Stimulated activated CD4-positive, alpha-beta T cell treated with anti-CD3 and anti-CD28 coated beads, Interleukin-4, amount 100 ng/mL, for 24 hours (primary cell): ENCODE measurements at places on chromosomes 11 and 22.

DNA sequence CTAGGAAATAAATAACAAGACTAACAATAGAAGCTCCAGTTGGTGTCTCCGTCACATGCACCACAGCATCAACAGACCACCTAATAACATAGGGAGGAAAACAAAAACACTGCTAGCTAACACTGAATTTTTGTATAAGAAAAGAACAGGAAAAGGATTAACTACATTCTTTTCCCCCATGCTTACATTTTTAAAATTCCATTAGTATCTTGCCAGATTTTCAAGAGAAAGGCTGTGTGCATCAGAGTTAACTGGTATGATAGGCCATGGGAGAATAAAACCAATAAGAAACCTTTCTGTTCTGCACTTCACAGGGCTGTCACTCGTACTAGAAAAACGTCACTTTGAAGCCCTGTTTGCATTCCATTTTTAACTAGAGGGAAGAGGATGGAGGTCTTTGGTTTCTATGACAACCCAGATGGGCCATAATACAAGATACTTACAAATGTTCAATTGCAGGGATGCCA is 79.0 kb downstream of the LARGE2 start:
- DNase-seq, result no peak

DNA sequence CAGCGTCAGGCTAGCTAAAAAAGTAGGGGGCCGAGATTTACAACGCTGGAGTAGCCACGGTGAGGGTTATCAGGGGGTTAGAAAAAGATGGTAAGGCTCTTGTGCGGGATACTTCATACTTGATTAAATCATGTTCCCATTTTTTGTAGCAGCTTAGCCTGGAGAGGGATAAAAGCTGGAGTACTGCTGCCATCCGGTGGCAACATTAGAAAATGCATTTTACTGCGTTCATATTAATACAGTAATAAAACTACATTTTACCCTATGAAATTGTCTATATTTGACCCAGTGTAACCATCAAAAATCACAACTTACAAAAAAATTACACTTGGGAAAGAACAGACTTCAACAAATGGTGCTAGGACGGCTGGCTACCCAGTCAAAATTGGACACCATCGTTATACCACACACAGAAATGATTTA is 17.3 kb downstream of the RPUSD4 start:
- peak; percentile 32 for DNase-seq

DNA sequence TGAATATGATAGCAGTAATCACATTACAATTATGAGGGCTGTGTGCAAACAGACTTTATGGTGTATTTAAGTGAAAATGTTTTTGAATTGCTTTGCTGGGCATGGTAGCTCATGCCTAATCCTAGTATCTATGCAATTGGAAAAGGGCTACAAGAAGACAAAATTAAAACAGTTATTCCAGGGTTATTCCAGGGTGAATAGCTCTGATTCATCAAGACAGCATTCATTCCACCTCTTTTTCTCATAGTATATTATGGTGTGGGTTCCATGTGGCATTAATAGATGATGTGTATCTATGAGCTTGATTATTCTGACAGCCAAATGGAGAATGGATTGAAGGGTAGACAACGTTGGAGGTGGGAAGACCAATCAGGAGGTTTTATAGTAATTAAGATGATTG is 12.1 kb upstream of the SIDT2 start:
- no peak for DNase-seq

DNA sequence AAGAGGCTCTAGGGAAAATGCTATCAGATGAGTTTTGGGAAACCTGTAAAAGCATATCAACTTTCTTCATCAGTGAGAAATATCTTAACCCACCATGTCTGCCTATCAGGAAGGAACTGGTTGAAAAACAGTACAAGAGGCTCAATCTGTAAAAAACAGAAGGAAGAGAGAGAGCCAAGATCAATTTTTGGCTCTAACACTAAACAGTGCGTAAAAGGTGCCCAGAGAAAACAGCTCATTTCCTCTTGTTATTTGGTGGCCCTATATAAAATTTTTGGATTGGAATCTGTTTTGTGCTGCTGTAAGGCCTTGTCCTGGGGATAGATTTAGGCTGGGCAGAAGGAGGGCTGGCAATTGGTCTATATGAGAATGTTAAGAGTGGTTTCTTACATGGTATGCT is 12.1 kb downstream of the MS4A2 start:
- DNase-seq, result no peak

- no peak for DNase-seq
These were observed 13.5 kb downstream of the TEAD1 start for GRCh38 chr11:12687740-12688139.

DNA sequence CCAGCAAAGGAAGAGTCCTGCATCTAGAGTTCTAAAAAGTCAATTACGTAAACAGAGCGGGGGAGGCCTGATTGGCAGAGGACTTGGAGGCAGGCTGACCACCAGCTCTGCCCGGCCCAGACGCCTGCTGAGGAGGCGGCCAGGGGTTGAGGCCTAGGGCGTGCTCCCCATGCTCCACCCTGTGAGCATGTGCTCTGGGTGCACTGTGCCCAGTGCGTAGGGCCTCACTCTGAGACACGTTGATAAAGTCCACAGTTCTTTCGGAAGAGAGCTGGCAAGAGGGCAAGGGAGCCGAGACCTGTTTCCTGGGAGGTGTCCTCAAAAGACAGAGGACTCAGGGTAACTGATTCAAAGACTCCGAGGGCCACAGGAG is 25.2 kb downstream of the GRIK4 start:
- no peak for DNase-seq

DNA sequence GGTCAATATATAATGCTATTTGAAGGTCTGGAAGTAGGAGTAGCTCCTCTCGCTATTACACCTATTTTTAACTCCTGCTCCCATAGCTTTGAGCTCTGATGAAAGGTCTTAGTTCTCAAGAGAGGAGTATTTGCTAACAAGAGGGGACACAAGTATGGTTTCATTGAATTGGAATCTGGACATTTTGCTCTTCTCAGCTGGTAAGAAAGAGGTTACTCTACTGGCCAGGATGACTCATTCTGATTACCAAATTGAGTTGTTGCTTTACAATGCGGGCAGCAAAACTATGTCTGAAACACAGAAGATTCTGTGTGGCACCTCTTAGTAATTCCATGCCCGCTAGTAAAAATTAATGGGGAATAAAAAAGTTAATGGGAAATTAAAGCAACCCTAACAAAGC is 63.6 kb upstream of the EP300 start:
- no peak for DNase-seq

- no peak for DNase-seq
These were observed 44.8 kb upstream of the SMCO4 start for GRCh38 chr11:93587858-93588581.

GRCh38 chr11:48013269-48013901 is 33.0 kb downstream of the PTPRJ start:
- DNase-seq, result peak; percentile 51

DNA sequence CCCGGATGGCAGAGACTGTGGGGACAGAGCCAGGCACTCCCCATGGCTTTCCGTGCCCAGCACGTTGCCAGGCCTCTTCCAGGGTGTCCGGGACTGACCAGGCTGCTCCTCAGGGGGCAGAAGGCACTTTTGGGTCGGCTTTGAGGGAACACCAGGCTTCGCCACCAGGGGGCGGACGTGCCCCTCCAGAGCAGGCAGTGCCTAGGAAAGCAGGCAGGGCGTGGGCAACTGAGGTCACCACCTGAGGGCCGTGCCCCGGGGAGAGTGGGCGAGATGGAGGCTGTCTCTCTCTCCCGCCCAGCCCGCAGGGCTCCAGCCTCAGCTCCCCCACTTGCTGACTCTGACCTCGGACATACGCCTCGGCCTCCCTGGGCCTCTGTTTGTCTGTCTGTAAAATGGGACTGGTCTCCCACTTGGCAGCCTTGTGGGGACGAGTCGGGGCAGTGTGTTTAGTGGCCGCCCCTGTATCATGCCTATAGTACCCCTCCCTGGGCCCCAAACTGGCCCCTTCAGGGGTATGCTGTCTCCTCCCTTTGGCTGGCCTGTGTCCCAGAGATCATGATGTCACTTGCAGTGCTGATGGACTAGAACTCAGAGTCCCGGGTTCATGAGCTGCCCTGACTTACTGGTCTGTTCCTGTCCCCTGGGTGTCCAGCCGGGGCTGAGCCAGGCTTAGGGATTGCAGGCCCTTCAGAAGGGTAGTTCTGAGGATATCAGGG is 4.4 kb upstream of the PRR5 start:
- DNase-seq, result peak; percentile 86

- no peak for DNase-seq
These were observed 20.0 kb upstream of the SMIM38 start for GRCh38 chr11:69135420-69136363.

GRCh38 chr11:42021911-42022310 is 562.5 kb upstream of the LRRC4C start:
- DNase-seq, result no peak

DNA sequence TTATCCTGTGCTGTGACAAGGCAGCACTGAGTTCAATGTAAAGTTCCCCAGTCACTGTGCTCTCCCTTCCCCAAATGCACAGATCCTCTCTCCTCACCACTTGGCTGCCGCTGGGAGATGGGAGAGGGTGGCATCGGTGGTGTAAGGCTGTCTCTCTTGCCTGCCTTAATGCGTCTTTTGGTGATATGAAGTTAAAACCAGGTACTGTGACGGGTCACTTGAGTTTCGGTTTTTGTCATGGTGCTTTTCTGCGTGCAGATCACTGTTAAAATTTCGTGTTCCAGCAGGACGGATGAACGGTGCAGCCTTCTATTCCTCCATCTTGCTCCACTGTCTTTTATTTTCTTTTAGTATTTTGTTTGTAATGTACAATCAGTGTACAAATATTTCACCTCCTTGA is 18.6 kb downstream of the GLB1L2 start:
- DNase-seq, result no peak

GRCh38 chr11:74345420-74345819 is 34.0 kb upstream of the P4HA3 start:
- no peak for DNase-seq

DNA sequence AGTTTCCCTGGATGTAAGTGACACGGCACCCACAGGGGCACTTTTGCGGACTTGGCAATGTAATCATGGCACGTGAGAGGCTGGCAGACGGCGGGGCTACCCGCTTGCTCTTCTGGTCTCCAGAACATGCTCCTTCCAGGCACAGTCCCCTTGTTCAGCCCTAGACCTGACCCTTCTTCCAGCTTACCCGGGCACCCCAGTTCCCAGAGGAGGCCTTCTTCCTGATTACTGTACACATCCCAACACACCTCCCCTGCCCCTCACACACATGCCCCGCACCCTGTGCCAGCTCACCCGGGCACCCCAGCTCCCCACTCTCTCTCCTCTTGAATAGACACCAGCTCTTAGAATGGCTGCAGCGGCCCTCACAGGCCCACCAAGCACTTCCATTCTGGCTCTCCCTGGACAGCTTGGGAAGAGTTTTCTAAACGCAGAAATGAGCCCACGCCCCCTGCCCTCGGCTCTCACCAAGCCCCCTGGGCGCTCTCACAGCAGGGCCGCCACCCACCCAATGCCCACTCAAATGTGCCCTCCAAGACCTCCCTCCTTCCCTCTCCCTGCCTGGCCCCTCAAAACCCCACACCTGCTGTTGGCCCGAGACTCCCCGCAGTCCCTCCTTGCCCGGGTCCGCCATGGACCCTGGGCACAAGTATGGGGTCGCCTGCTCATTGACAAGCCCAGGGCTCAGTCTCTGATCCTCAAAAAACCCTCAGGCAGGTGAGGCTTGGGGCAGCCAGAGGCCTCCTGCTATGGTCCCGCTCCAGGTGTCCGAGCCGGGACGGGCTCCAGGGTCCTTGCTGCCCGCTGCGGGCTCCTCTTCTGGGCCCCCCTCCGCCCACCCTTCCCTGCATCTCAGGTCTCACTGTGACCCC is 88.5 kb downstream of the WNT7B start:
- no peak for DNase-seq

GRCh38 chr11:110000850-110001249 is 92.3 kb upstream of the ZC3H12C start:
- no peak for DNase-seq

DNA sequence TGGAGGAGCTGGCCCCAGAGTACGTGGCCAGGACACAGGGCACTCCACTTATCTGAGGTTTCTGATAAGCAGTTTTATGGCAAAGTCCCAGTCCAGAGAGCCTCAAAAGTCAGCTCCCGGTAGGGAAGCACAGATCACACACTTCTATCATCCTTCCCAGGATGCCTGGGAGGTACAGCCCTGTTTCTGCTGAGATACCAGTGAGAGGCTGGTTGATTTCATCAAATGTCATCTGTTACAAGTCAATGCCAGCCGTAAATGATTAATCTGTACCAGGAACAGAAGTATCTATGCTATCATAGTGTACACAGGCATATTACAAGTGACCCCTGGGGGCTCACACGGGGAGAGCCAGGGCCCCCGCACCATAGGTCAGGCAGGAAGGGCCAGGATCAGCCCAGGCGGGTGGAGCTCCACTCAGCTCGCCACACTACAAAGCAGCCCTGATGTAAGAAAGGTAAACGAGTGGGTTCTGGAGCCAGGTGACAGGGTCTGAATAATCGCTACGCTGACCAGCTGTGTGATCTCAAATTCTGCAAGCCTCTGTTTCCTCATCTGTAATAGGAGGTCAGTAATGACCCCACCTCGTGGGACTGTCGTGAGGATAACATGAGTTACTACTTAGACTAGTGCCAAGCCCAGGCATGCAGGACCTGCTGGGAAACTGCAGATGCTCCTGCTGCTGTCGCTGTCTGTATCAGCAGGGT is 17.6 kb downstream of the PLA2G6 start:
- no peak for DNase-seq

- no peak for DNase-seq
These were observed 1114.2 kb upstream of the RAG2 start for GRCh38 chr11:37712251-37712650.

DNA sequence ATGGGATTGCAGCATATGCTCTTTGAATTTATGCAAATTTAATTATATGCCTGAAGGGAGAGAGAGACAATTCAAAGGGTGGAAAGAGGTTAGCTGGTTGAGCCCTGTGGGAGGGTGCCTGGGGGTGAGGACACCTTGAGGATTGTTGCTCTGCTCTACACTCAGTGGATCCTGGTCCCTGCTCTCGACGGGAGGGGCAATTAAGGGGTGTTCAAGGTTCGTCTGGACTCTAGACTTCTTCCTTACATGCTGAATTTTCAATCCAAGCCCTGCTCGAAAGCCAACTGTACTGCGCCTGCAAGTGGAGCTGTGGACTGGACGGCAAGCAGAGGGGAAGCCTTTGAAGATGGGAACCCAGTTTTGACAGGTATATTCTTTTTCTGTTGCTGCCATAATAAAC is 15.5 kb upstream of the OR5M11 start:
- no peak for DNase-seq

- no peak for DNase-seq
These were observed 37.0 kb downstream of the PDE2A start for GRCh38 chr11:72637198-72637597.

GRCh38 chr22:30445438-30446145 is 20.0 kb downstream of the MTFP1 start:
- no peak for DNase-seq

DNA sequence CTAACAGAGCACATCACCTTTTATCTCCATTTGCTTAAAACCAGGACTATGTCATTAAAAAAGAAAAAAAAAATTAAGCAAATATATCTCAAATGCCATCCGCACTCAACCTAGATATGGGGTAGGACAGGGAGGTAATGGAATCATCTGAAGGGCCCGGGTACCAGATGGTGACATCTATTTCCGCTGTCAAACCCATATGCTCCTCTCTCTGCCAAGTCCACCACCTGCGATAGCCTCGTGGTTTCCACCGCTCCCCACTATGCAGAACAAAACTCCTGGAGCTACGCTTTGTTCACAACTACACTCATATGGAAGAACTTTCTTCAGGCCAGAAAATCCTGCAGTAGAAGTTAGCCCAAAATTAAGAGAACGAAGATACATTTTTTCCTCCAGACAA is 31.4 kb downstream of the FEZ1 start:
- DNase-seq, result no peak

- no peak for DNase-seq
These were observed 1.1 kb upstream of the PPFIBP2 start for GRCh38 chr11:7512525-7513233.

GRCh38 chr11:33320814-33321330 is 63.7 kb downstream of the HIPK3 start:
- no peak for DNase-seq
